ENCODE measurements at places on chromosomes 13 and 19.
A peak's percentile ranks its signal among the peaks of the same experiment; 100 is the strongest.

GRCh38 chr13:47555235-47555634 is 445.8 kb downstream of the SUCLA2 start:
- no peak for DNase-seq

GRCh38 chr19:1093811-1094553 is 1.2 kb downstream of the POLR2E start:
- DNase-seq: no peak

DNA sequence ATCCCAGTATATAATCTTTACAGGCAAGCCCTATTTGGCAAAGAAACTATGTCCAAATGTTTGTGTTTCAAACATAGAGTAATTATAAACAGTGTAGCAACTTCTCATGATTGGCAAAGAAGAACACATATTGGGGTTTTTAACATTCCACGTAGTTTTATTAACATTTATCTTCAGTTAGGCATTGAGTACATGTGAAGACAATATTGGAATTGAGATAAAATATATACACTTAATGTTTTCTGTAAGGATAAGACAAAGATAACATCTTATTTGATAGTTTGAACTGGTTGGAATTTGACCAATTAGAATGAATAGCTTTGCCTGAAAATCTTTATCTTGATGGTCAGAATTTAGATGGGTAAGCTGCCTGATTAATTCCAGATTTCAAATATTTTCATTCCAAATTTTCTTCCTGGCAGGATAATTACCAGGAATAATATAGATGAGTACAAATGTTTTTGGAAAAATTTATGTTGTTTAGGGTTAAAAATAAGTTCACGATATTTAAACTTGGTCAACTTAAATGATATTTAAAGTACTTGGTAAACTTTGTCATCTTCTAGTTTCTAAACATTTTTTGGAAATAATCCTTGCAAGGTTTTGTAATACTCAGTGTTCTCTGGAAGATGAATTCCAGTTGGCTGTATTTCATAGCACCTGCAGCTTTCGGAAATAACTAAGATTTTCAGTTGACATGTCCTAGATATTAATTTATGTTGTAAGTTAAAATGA is 536.5 kb upstream of the SPRY2 start:
- no peak for DNase-seq

DNA sequence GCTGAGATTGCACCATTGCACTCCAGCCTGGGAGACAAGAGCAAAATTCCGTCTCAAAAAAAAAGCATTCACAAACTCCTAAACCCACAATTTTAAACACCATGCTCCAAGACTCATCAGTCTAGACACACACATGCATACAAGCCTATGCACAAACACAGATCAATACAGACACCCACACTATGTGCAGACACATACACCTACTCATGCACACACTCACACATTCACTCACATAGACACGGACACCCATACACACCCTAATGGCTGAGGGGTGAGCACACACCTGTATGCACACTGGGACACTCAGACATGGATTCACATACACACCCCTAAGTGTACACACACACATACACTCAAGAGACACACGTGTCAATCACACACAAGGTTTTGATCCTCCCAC is 9.3 kb downstream of the PNMA8B start:
- no peak for DNase-seq

DNA sequence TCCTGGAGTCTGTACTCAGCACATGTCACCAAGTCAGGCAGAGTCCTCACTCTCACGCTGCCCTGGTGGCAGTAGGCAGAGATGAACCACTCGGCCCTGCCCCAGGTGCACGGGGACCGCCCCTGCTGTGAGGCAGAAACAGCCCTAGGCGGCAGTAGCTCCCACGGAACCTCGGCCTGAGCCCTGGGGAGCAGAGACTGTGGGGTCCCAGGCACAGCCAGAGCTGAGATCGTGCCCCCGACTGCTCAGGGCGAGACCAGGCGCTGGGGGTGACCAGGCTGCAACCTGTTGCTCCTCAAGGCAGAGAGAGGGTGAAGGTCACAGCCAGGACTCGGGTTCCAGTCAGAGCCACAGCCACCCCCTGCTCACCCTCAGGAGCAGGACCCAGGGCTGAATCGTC is 34.9 kb downstream of the AP1M1 start:
- DNase-seq: no peak

GRCh38 chr19:4388337-4389063 is 11.8 kb downstream of the SH3GL1 start:
- DNase-seq: no peak

DNA sequence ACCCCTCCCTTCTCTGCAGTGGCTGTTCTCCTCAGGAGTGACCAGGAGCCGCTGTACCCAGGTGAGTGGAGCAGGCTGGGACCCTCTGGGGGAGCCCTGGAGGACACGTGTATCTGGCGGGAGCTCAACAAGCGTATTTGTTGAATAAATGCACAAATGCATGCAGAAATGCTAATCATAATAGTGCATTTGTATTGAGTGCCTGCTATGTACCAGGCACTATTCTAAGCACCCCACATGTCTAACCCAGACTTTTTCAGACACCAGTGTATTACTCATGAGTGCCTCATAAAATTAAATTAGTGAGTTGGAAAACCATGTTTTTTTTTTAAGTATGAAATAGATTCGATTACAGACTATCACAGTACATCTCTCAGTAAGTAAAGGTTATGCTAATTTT is 7.9 kb downstream of the HPN start:
- DNase-seq: no peak

GRCh38 chr13:110499621-110500281 is 61.8 kb downstream of the RAB20 start:
- DNase-seq: no peak

DNA sequence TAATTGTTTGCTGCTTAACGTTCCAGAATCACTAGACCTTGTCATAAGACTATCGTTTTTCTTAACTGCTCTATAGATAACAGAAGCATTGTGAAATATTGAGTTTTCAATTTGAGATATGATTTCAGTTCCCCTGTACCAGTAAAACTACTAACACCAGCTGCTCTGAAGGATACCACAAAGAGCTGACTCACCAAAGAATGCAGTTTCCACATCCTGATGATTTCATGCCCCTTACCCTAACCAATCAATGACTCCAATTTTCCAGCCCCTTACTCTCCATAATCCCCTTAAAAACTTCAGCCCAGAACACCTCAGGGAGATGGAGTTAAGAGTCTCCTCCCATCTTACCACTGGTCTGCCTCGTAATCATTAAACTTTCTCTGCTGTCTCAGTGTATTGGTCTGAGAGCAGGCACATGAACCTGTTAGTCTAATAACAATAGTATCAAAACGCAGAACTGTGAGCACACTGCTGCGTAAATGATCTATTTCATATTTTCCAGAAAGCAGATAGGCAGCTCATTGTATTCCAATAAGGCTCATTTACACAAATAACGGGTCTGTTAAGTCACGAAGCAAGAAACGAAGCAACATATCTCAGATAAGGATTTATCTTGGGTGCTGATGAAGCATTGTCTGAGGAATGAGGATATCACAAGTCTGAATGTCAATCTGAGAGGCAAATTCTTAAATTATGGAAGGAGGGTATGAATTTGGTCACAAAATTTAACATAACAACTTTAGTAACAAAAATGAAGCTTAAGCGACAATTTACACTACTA is 14.1 kb upstream of the CCNA1 start:
- no peak for DNase-seq

DNA sequence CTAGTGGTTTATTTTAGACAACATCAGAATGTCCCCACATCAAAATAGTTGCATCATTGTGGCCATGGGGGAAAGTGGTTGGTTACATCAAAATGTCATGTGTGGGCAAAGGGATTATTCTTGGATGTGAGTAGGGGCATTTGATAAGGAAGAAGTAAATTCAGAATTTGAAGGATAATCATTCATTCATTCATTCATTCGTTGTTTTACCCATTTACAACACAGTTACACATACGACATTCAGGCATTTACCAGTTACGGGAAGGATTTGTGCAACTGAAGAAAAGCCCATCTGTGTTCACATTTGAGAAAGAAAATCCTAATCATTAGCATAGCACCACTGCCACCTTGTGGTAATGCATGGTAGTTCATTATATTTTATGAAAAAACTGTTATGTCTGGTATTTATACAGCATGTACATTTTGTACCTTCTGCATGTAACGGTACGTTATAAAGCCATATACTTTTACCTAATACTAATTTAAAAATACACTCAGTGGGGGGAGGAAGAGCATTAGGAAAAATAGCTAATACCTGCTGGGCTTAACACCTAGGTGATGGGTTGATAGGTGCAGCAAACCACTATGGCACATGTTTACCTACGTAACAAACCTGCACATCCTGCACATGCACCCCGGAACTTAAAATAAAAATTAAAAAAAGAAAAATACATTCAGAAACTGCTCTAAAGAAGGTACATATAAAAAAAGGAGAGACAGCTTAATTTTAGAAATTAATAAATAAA is 62.1 kb downstream of the DGKH start:
- DNase-seq: peak; percentile 43

GRCh38 chr13:38530492-38530891 is 156.4 kb upstream of the FREM2 start:
- no peak for DNase-seq

DNA sequence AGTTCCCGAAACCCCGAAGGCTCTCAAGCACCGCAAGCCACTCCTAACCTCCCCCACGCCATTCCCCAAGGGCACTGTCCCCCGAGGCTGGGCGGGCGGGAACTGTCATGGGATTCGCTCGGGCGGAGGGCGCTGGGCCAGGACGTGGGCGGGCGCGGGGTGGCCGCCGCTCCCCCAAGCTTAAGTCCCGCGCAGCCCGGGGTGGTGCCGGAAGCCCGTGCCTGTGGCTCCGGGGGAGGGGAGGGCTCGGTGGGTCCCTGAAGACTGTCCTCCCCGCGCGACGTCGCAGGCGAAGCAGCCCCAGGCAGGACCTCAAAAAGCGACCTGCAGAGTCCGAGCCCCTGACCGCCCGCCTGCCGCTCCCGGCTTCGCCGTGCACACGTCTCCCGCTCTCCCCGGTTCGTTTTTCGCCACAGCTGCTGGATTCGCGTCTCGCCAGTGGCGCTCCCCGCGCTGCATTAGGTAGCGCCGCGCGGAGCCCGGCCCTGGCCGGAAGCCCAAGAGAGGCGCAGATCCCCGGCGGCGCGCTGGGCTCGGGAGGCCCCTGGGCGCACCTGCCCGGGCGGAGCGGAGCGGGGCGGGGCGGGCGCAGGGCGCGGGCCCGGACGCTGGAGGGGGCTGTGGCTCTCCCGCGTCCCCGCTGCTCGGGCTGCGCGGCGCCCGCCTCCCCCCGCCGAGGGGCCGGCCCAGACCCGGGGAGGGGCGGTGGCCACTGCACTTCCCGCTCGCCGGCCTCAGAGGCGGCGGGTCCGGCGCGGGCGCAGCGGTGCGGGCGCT is at the start of gene FARP1:
TSS of gene FARP1 (plus strand) at position 715 of the 777 bp plus-strand sequence. CDS start 70,149 bp downstream, outside the sequence.
- peak; percentile 27 for DNase-seq

GRCh38 chr13:95541911-95542474 is 10.5 kb upstream of the CLDN10 start:
- no peak for DNase-seq

GRCh38 chr13:33015241-33015668 is 968 bp upstream of the KL start:
- no peak for DNase-seq

DNA sequence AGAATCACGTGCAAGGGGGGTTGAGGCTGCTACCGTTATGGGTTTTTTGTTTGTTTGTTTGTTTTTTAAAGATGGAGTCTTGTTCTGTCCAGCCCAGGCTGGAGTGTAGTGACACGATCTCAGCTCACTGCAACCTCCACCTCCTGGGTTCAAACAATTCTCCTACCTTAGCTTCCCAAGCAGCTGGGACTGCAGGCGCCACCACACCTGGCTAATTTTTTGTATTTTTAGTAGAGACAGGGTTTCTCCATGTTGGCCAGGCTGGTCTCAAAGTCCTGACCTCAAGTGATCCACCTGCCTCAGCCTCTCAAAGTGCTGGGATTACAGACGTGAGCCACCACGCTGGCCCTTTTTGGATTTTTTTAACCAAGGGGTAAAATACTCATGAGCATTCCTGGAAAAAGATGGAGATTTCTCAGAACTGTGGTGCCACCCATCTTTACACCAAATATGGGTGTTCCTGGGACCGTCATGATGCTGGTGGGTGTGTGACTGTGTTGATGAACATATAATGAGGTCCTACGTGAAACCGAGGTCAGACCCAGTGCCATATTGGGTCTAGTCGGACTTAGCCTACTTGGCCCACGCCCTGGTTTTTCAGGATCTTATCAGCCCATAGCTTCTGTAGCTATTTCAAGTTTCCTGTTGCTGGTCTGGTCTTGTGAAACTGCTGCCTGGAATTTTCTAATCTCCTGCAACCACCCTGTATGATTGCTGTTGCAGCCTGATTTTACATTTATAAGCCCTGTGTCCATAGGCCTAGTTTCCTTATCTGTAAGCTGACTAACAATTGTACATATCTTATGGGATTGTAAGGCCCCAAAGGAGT is 6.2 kb downstream of the PPP1R15A start:
- no peak for DNase-seq

- no peak for DNase-seq
Observed at GRCh38 chr13:95703576-95703975, 26.6 kb downstream of the DNAJC3 start.

- no peak for DNase-seq
Observed at GRCh38 chr13:75547917-75548316, 1.7 kb upstream of the UCHL3 start.

DNA sequence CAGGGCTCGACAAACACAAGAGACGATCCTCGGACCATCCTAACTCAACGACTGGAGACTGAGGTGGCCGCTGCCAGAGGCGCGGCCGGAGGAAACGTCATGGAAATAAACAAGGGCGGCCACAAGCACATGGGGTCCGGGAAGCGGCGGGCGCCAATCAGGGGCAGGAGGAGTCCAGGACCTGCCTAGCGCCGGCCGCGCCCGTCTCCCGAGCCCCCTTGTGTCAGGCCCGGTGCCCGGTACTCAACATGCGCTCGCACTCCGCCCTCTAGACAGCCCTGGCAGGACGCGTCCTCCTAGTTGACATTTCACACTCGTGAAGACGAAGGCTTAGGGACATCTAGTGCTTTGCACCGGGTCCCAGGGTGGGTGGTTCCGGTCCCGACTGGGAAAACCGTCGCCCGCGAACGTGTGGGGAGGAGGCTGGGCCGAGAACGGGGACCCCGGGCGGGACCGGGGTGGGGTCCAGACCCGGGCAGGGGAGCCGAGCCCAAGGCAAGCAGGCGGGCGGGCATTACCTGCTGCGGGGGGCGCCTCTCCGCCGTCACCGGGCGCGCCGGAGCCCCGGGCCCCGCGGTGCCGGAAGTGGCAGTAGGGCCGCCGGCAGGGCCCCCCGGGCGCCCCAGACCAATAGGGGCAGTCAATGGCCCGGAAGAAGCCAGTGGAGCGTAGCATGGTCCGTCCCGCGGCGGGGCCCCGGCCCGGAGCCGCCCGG is 442 bp downstream of the REXO1 start:
- DNase-seq: no peak

All from HCT116 (cell line).